Brain (organoid and tissue), 16 donors: ENCODE measurements at places on chromosomes 6 and 20. TPM values are rescaled to one million over a fixed set of nuclear protein-coding genes. Genes with fewer than 3 reads are reported as not detected.

The HTR1E gene
- 1.1 TPM for polyA plus RNA-seq

The IMPG1 gene
- 0.08 TPM for polyA plus RNA-seq

The CNPY3 gene
- 85.8 TPM for polyA plus RNA-seq

The ABHD16B gene
- not detected for polyA plus RNA-seq

The PERP gene
- 57.7 TPM for polyA plus RNA-seq

The ZC2HC1B gene
- polyA plus RNA-seq, result not detected

The STMND1 gene
- polyA plus RNA-seq, result 4.0 TPM

The NMBR gene
- 0.41 TPM for polyA plus RNA-seq

The EEF1A2 gene
- polyA plus RNA-seq, result 1,308 TPM

The SMLR1 gene
- not detected for polyA plus RNA-seq
